ENCODE measurements at places on chromosomes 12 and 14.

GRCh38 chr12:843609-844008 is 91.2 kb downstream of the WNK1 start:
- DNase-seq = no peak

GRCh38 chr12:15534874-15535273 is 212.6 kb downstream of the PTPRO start:
- DNase-seq = no peak

- no peak for DNase-seq
These were observed 124.9 kb downstream of the DERA start for GRCh38 chr12:16036073-16036472.

DNA sequence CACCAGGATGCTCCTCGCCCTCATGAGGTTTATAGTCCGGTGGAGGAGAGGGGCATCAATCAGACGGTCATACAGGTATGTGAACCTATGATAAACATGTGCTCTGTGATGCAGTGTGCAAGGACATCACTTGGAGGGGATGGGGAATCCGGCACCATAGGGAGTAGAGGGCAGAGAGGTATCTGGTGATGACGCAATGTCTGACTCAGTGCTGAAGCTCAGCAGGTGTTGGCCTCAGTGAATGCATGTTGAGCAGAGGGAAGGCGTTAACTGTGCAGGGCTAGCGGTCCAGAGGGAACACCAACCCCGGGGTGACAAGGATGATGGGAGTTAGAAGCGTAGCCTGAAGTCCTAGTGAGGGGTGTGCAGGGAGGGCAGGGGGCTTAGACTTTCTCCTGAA is 200.9 kb downstream of the TMEM132C start:
- no peak for DNase-seq

DNA sequence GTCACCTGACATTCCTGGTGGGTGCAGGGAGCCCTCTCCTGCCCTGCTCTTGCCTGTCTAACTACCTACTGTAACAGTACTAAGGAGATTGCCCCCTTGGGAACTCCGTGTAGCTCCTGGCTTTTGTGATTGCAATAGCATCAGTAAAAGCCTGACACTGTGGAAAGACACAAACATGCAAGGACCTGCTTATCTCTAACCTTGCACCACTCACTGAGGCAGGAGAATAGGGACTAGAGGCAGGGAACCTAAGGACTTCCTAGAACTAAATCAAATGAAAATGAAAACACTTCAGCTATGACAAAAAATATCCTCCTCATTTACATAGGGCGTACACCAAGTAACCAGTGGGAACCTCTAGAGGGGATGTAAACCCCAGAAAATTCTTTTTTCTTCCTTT is 28.5 kb downstream of the TUBA1A start:
- DNase-seq = no peak

DNA sequence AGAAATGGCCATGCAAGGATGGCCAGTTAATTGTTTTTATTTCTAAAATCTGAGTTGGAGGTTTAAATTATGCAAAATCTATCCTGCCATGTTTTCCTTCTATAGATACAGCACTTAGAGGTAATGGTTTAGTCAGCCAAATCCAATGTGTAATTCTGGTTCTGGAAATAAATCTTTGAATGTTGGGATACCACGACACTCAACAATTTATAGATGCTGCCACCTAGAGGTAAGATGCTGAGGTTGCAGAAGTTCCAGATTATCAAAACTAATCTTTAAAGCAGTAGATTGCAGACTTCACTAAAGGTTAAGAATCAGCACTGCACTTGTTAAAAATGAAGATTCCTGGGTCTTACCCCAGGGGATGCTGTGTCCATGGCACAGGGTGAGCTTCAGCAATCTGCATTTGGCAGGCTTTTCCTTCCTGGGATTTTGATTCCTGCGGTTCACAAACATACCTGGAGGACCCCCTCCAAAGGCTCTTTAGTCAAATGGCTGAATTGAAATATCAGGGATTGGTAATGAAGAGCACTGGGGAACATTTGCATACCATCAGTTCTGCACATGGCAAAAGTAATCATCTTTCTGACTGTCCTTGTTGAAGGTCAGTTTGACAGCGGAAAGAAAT is 53.4 kb upstream of the ANO4 start:
- no peak for DNase-seq

GRCh38 chr12:13504074-13504473 is 307.5 kb downstream of the EMP1 start:
- no peak for DNase-seq

- no peak for DNase-seq
These were observed 8.5 kb downstream of the KRT85 start for GRCh38 chr12:52358575-52359350.

GRCh38 chr12:79408689-79409088 is 282.1 kb downstream of the PAWR start:
- no peak for DNase-seq

DNA sequence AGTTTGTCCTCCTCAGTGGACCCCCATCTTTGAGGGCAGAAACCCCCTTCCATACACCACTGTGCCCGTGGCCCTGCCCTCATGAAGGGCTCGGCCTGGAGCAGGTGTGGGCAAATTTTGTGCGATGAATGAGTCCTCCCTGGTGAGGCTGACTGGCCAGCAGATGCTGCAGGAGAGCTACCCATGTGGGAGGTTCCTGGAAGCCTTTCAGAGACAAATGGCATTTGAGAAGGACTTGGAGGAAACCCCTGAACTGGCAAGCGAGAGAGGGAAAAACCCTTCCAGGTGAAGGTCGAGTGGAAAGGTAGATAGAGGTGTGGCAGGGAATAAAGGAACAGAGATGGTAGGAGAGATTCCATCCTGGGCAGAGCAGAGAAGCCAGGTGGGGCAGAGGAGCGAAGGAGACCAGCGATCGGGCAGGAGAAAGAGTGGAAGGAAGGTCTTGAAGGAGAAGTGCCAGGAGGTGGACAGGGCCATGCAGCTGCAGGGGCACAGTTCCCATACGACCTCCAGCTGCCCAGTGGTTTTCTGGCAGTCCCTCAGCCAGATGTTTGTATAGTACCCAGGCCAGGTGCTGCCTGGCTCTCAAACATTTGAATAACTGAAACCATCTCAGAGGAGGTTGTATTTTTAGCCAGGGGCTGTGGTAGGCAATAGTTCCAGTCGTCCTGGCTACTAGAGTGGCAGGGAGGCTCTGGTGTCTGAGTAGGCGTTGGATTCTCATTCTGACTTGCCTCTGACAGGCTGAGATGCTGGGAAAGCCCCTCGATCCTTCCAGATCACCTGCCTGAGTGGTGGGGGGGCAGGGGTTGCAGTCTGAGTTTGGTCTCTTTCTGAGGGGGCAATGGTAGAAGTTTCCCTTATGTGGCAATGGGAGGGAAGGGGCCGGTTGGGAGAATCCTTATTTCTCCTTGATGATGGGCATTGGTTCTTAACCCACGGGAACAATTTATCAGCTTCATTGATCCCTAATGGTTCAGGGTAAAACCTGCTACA is 40.1 kb downstream of the FBXL14 start:
- DNase-seq = no peak

DNA sequence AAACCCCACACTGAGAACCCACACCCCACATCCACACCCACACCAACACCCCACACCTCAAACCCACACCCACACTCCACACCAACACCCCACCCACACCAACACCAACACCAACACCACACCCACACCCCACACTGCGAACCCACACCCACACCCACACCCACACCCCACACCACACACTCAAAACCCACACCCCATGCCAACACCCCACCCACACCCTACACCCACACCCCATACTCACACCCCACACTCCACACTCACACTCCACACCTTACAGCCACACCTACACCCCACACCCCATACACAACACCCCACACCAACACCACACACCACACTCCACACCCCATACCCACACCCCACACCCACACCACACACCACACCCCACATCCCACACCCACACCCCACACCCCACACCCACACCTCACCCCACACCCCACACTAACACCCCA is 38.0 kb downstream of the TMEM120B start:
- peak; percentile 10 for DNase-seq

- DNase-seq = no peak
These were observed 120.2 kb downstream of the SLC16A7 start for GRCh38 chr12:59716043-59716442.

DNA sequence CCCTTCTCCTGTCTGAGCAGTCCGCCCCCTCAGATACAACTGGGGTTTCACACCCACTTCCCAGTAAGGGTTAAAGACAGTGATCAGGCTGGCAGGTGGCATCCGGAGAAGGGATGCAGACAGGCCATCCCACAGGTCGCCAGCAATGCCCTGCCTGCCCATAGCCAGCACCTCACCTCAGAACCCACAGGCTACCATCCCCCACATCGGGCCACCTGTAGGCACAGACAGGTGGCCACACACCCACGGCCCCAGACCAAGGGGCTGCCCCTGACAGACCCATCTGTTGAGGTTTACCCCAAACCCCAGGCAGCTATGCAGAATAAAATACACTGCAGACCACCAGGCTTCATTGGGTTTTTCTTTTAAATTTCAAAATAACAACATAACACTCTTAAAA is 57.5 kb downstream of the CCNK start:
- DNase-seq = no peak

- DNase-seq = no peak
These were observed 28.4 kb downstream of the HSPB8 start for GRCh38 chr12:119207063-119207560.

- no peak for DNase-seq
These were observed 31.2 kb upstream of the OTOGL start for GRCh38 chr12:80068173-80068572.

GRCh38 chr14:66206554-66206953 is 279.6 kb upstream of the CCDC196 start:
- DNase-seq = no peak

DNA sequence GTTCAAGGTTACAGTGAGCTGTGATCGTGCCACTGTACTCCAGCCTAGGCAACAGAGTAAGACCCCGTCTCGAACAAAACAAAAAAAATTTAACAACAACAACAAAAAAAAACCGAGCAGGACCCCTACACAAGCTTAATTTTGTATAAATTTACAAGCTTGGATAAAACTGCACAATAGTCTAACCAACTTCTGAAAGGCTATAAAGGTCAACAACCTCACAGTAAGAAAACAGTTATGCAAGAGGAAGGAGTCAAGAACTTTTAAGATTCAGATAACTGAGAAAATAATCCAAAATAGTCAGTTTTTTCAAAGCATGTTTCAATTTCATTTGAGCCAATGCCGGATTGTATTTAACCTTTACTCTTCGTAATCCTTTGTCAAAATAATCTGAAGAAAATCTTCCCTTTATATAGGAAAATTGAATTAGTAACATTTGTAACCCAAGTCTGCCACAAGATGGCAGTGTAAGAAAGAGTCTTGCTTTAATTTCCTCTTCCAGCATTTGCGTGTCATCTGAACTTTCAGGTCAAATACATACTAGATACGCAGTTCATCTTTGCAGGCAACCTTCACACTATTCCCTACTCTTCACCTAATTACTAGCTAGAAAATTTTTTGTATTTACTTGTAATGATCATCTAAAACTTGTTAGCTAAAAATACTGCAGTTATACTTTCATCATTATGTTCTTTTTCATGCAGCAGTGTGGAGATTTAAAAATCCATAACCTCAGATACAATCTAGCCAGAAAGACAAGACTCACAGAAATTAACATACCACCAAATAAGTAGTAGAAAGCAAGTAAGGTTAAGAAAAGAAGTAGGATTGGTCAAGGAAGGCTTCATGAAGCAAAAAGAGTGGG is 5.8 kb downstream of the CCNB1IP1 start:
- no peak for DNase-seq

- no peak for DNase-seq
These were observed at the start of gene LRCOL1 for GRCh38 chr12:132610051-132610759. Gene LRCOL1 (minus strand): TSS chr12:132610582. CDS start chr12:132606251, 4,331 bp downstream.

GRCh38 chr12:50086148-50086547 is 1.0 kb downstream of the SMARCD1 start:
- DNase-seq = no peak

- peak; percentile 64 for DNase-seq
These were observed 853 bp downstream of the USP5 start for GRCh38 chr12:6852651-6853354.

GRCh38 chr14:102317564-102318248 is 1.8 kb upstream of the ZNF839 start:
- no peak for DNase-seq

DNA sequence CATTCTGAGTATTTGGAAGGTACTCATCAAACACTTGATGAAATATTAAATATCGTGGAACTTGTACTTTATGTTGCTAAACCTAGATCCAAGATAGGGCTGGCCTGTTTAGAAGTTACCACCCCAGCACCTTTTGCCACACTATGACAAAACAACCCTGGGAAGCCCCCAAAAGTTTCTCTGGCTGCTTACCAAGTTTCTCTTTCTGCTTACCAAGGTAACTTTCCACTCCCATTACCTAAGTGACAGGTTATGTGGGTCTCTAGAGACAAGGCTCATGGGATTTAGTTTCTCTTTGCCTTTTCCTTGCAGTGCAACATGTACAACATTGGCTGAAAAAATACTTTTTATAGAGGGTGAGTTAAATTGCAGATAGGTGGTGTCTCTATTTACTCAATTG is 28.9 kb upstream of the PPM1A start:
- no peak for DNase-seq

GRCh38 chr14:85587151-85587711 is 57.3 kb downstream of the FLRT2 start:
- no peak for DNase-seq

DNA sequence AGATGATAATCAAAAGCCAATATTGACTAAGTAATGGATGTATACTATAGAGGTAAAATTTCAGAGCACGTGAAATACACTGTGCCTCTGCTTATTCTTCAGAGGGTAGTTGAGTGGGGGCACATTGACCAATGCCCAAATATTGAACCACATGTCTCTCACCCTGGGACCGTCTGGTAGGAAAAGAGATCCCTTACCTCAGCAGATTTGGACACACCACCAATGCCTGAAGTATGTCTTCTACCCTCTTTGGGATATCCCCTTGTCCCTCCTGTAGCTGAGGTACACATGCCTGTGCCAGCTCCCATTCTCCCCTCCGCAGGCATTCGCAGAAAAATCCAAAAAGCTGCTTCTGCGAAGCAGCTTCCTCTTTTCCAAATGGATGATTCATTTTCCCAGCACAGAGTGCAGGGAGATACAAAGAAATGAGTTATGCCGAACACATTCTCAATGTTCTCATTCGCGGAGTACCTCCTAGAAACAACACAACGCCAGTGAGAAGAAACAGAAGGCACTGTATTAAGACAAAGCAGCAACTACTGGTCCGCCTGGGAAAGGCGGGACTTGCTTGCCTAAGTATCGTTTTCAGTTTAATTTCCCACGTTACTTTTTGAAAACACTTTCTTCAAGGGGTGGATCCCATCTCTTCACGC is 691 bp downstream of the ZFYVE26 start:
- DNase-seq = no peak

DNA sequence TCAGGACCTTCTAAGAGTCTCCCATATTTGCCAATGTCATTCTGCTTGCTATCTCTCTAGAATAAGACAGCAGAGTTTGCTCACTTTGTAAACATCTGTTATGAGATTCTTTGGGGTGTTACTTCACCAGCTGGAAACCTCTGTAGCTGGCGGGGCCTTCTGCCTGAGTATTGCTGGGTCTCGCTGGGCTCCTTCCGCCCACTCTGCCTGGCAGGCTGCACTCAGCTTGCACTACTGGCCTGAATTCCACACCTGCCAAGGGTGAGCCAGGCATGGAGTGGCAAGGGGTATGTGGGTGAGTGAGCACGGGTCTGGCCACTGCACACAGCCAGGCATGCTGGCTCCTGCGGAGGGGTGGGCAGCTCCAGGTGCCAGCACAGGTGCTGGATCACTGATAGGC is 267.3 kb upstream of the PDE3A start:
- DNase-seq = no peak
